Muscle of back (tissue), 13 donors: ENCODE measurements at places on chromosomes 5 and 9.

- DNase-seq, result no peak
Observed at GRCh38 chr5:102249381-102249780, 46.7 kb downstream of the SLCO4C1 start.

GRCh38 chr5:121503111-121503840 is 348.4 kb upstream of the FTMT start:
- DNase-seq, result peak; percentile 10

DNA sequence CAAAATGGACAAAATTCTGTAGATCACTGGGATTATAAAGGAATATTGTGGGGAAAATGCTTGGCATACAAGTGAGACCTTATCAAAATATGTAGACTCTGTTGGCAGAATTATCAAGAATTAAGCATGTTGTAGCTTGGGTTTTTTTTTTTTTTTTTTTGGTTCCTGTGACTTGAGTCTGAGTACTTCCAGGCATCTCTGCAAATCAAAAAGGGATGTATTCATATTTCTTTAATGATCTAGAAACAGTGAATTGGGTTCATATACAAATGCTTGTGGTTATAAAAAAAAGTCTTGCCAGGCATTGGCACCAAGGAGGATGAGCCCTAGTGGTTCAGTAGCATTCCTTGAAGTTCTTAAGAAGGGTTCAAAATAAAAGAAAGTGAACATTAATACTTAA is 292.2 kb downstream of the ARHGAP26 start:
- no peak for DNase-seq

GRCh38 chr5:2183154-2184025 is 300.7 kb upstream of the IRX4 start:
- DNase-seq, result no peak

GRCh38 chr5:13745508-13745907 is 199.0 kb downstream of the DNAH5 start:
- no peak for DNase-seq

DNA sequence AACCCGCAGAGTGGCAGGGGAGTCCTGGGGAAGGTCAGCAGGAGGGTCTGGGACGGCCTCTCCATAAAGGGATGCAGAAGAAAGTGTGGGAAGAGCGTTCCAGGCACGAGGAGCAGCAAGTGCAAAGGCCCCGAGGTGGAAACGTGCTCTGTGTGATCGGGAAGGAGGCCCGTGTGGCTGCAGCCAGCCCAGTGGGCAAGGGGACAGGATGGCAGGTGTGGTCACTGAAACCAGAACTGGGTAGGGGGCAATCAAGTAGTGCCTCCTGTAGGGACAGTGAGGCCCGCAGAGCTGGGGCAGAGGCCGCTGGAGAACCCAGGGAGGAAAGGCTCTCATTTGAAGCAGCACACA is 16.3 kb upstream of the LAMC3 start:
- no peak for DNase-seq

GRCh38 chr9:133076691-133077090 is 14.9 kb downstream of the CEL start:
- DNase-seq, result no peak

- DNase-seq, result no peak
Observed at GRCh38 chr5:7869474-7870136, 657 bp downstream of the MTRR start.

DNA sequence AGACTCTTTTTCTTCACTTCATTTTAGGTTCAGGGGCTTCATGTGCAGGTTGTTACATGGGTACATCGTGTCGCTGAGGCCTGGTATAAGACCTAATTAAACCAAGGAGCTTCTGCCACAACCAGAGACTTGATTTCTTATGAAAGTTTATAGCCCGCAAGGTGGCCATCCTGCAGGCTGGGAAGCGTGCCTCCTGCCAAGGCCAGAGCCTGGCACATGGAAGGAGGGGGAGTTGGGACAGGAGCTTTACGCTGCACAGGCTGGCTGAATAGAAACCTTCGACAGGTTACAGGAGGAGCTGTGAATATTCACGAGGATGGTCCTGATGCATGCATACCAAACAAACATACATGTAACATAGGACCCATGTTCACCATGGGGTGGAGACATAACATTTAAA is 50.1 kb upstream of the SIMC1 start:
- no peak for DNase-seq

DNA sequence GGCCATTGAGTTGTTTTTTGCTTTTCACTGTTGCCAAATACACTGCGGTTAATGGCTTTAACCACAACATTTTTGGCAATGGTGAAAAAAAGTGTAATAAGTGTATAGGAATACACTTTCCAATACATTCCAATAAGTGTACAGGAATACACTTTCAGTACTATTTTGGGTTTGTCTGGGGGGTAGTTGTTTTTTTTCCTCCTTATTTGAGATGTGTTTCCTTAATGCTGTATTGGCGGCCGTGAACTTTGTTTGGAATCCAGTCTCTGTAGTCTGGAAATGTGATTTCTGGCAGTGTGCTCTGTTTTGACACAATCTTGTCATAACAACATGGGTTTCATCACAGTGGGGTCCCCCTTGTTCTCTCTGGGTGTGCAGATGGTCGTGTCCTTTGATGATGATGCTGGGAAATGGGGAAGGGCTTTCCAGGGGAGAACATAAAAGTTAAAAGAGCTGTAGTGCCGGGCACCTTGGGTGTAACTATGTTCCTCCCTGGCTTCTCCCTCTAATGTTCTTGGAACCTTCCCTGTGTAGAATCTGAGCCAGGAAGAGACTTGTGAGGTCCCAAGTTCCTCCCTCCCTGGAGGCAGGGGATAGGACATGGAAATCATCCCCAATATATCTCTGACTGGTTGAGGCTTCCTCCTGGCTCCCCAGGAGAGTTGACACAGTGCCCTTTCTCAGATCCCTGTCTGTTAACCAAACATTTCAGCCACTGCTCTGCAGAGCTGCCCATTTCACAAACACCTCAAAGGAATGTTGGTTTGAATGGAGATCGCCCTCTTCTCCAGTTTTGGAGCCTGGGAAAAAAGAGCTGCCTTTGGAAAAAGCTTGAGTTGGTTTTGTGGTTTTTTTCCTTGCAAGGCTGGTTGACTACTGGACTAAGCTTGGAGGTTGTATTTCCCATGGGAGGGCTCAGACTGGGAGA is 44.8 kb downstream of the RCL1 start:
- no peak for DNase-seq

GRCh38 chr5:167754501-167755021 is 536.9 kb upstream of the WWC1 start:
- peak; percentile 75 for DNase-seq

DNA sequence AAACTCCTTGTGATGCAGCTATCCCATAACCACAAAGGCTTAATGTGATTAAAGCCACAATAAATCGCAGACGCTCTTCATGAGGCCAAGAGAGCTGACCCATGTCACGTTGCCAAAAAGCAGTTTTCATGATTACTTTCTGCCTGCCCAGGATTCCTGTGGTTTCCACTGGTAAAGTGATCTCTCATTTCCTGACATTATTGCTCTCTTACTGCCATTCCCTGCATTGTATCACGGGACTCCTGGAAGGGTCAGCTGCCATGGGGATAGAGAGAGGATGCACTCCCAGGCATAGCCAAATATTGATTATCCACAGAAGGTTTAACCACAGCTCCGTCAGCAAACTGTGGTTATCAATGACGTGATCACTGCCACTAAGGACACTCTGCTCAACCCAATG is 103.8 kb upstream of the SLC1A3 start:
- DNase-seq, result peak; percentile 92

- DNase-seq, result no peak
Observed at GRCh38 chr5:6461793-6462650, 13.4 kb downstream of the UBE2QL1 start.

DNA sequence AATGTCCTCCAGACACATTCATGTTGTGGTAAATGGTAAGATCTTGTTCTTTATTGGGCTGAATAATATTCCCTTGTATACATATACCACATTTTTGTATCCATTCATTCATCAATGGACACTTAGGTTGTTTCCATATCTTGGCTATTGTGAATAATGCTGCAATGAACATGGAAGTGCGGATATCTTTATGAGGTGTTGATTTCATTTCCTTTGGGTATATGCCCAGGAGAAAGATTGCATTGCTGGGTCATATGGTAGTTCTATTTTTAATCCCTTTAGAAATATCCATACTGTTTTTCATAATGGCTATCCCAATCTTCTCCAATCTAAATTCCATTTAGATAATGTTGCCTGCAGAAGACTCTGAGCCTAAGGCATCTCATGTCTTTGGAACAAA is 78.0 kb upstream of the TNC start:
- no peak for DNase-seq

GRCh38 chr9:22175972-22176545 is 167.0 kb upstream of the CDKN2B start:
- no peak for DNase-seq

- no peak for DNase-seq
Observed at GRCh38 chr9:116718111-116718510, 31.0 kb downstream of the TRIM32 start.

GRCh38 chr5:91219091-91219802 is 163.9 kb downstream of the ARRDC3 start:
- DNase-seq, result peak; percentile 53

DNA sequence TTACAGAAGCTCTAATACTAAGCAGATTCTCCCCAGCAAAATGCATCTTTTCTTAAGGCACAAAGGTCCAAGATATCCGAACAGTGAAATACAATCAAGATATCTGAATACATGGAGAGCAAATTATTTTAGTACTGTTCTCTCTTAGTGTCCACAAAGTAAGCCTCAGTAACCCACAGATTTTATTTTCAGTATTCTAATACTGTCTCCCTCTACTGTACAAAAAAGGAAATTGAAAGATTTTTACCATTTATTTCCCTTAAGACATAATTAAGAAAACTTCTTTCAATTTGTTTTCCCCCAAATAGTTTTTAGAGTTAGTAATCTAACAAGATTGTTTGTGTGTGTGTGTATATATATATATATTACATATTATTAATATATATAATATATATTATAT is 24.7 kb upstream of the NOL6 start:
- peak; percentile 21 for DNase-seq

DNA sequence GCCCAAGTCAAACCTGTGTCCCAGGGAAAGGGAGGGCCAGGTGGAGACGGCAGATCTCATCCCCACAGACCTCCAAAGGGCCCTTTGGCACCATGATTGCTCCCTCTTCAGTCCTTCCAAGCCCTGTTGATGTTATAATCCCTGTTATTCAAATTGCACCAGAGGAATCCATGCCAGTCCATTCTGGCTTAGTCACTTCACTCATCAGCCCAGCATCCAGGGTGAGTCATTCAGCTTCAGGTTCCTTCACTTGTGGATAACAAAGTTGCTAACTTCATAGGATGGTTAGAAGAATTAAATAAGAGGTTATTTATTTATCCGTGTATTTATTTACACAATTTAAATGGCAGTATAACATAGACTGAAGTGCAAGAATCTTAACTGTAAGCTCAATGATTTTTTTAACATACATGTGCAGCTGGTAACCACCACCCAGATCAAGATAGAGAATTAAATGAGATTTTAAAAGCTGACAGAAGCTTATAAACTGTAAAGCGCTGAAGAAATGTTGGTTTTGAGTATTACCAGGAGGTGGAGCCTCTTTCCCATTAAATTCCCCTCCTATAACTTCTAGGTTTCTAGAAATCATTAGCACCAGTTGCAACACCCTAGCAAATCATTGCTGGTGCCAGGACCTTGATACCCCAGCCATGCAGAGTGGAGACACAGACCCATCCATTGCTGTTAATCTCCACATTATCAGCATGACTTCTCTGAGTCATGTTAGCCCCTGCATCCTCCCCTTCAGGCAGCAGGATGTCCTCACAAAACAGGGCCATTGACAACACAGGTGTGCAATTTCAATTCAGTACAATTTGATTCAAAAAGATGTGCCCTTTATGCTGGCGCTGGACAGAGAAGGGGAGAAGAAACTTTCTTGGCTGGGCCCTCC is 77.4 kb downstream of the SEC61B start:
- no peak for DNase-seq

- DNase-seq, result no peak
Observed at GRCh38 chr9:9783211-9783610, 829.6 kb downstream of the PTPRD start.

- DNase-seq, result no peak
Observed at GRCh38 chr5:31819926-31820516, 181.1 kb downstream of the PDZD2 start.

DNA sequence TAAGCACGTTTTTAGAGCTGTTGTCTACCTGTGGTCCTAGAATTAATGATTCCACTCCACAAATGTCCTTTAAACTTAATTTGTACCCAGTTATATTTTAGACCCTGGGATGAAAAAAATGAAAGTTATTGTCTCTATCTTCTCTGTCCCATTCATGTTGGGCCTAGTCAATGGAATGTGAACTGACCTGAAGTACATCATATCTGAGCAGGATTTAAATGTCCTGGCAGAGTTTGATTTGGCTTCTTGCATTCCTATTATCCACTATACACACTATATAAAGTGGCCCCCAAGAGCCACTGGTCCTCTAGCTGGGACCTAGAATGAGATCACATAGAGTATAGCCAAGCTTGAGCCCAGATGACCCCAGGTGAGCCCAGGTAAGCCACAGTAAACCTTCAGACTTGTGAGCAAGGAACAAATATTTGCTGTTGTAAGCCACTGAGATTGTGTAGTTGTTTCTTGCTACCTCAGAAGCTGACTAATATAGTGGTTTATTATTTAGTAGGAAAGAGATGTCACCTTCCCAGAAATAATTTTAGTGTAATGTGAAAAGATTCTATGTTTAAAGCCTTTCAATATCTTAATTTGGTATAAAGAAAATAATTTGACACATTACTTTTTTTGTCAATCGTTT is 37.1 kb upstream of the C6 start:
- DNase-seq, result no peak

DNA sequence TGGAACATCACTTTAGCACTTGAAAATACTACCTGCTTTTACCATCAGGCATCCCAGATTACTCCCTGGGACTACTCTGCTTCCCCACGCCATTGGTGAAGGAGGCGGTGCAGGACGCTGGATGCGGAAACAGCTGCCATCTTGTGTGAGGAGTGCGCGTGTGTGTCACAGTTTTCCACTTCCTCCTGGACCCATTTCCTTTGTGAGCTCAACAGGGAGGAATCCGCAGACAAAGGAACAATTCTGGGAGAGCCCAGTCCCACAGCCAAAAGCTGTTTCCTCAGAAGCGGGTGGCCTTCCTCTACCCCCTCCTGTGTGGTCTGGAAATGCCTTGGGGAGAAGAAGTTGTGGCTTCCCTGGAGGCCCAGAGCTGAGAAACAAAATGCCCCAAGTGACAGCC is 16.8 kb downstream of the AFAP1L1 start:
- peak; percentile 70 for DNase-seq

GRCh38 chr9:37974506-37975173 is 70.7 kb upstream of the SLC25A51 start:
- DNase-seq, result no peak

DNA sequence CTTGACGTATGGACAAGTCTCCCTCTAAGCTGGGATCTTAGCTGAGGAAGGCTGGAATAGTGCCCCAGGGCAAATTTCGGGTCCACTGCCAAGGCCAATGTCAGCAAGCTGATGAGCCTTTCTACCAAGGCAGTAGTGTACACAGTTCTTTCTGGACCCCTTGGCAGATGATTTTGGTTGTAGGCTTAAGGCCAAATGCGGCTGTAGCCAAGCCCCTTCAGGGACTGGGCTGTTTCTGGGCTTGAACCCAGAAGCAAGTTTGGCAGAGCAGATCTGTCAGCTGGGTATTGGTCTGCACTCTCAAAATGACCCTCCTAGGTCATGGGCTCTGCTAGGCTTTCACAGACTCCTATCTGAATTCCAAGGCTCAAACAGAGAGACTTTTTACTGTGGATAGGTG is 121.6 kb downstream of the ADAMTSL1 start:
- DNase-seq, result no peak

- peak; percentile 77 for DNase-seq
Observed at GRCh38 chr5:55344392-55344992, 36.7 kb downstream of the MTREX start.

GRCh38 chr5:33212439-33212838 is 228.3 kb upstream of the TARS1 start:
- DNase-seq, result no peak
